ENCODE measurements at places on chromosomes 3 and 15.
A peak's percentile ranks its signal among the peaks of the same experiment; 100 is the strongest.

DNA sequence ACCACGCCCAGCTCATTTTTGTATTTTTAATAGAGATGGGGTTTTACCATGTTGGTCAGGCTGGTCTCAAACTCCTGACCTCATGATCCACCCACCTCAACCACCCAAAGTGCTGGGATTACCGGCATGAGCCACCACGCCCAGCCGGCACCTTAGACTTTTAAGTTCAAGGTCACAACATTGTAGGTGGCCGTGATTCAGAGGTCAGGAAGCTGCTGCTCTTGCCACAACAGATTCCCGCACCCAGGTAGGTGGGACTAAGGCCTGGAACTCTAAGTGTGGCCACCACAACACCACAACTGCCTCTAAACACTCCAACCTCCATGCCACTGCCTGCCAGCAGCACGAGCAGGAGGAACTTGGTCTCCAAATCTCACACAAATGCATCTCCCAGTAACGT is 196.8 kb downstream of the STT3B start:
- H3K27ac ChIP-seq, result no peak overlapping the region
- no peak for DNase-seq
- no peaks in the 10 kb centered on the region for H3K36me3 ChIP-seq
- H3K4me1 ChIP-seq, result no peaks in the 10 kb centered on the region

DNA sequence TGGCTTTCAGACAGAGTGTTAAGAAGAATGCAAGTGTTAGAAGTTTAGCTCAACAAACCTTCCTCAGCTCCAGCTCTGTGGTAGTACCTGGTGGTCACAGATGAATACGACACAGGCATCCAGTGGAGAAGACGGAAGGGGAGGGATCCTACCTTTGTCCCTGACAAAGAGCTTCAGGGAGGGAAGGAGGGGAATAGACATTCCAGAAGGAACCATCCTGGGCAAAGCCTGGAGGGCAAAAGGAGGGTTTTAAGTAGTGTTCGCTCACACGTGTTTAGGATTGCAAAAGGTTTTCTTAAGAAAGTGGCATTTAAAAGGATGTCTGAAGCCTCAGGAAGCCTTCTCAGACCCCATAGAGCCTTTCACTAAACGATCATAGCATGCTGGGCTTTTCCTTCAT is 2.8 kb downstream of the CHCHD4 start:
- H3K27me3 ChIP-seq, result no peaks in the 10 kb centered on the region
- H3K4me3 ChIP-seq, result no peak overlapping the region
- H3K4me1 ChIP-seq, result peaks cover 19% of the 10 kb centered on the region
- DNase-seq, result no peak

DNA sequence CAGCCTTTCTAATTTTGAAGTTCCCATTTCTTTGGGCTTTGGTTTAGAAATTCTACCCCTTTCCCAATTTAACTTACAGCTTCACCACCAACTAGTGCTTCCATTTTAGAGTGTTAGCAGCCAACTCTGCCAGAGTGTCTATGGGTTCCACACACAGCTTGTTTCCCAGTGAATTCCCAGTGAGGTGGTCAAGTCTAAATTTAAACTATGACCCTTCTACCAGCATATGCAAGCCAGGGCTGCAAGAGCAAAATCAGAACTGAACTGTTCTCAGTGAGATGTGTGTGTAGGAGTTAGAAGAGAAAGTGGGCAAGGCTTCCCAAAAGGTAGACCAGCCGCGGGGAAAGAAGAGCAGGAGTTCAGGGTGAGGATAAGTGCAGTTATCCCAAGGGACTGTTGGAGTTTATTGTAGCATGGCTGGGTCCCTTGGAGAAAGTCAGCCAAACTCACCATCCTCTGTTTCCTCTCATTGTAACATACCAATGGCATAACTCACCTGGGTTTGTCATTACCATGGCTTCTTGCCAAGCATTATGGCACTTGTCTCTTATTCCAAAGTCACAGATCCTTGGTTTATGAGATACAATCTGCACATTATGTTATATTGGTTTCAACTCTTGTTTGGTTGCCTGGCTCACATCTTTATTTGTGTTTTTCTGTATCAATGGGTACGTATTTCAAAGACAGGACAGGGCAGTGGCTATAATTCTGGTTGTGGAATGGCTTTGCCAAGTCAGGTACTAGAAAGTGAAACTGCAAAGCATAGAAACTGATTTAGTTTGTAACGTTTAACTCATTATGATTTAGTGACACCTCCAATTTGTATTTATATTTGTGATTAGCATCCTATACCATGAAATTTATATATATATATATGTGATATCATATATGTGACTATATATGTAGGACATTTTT is 130.2 kb upstream of the UMPS start:
- no peak overlapping the region for H3K27ac ChIP-seq
- no peaks in the 10 kb centered on the region for H3K27me3 ChIP-seq
- H3K4me1 ChIP-seq, result peaks cover 8% of the 10 kb centered on the region
- no peak overlapping the region for H3K4me3 ChIP-seq

- H3K4me3 ChIP-seq, result no peak overlapping the region
- peaks cover 2% of the 10 kb centered on the region for H3K27me3 ChIP-seq
- DNase-seq, result no peak
- no peaks in the 10 kb centered on the region for H3K4me1 ChIP-seq
- no peaks in the 10 kb centered on the region for H3K36me3 ChIP-seq
These were observed 21.8 kb upstream of the ERICH6 start for GRCh38 chr3:150725548-150725947.

- H3K27ac ChIP-seq, result no peak overlapping the region
- no peaks in the 10 kb centered on the region for H3K36me3 ChIP-seq
- no peak for DNase-seq
- H3K4me1 ChIP-seq, result no peaks in the 10 kb centered on the region
- no peaks in the 10 kb centered on the region for H3K27me3 ChIP-seq
- H3K4me3 ChIP-seq, result no peak overlapping the region
These were observed 238.8 kb upstream of the DPH6 start for GRCh38 chr15:35784745-35785144.

- H3K4me3 ChIP-seq, result no peak overlapping the region
- H3K4me1 ChIP-seq, result peaks cover 3% of the 10 kb centered on the region
- H3K36me3 ChIP-seq, result no peaks in the 10 kb centered on the region
- no peak overlapping the region for H3K27ac ChIP-seq
These were observed 146.3 kb upstream of the SOX2 start for GRCh38 chr3:181565416-181565815.

GRCh38 chr3:42814914-42815507 is 5.8 kb downstream of the ACKR2 start:
- H3K4me3 ChIP-seq, result no peak overlapping the region
- H3K27ac ChIP-seq, result no peak overlapping the region
- H3K36me3 ChIP-seq, result no peaks in the 10 kb centered on the region
- H3K4me1 ChIP-seq, result no peaks in the 10 kb centered on the region
- DNase-seq, result no peak

DNA sequence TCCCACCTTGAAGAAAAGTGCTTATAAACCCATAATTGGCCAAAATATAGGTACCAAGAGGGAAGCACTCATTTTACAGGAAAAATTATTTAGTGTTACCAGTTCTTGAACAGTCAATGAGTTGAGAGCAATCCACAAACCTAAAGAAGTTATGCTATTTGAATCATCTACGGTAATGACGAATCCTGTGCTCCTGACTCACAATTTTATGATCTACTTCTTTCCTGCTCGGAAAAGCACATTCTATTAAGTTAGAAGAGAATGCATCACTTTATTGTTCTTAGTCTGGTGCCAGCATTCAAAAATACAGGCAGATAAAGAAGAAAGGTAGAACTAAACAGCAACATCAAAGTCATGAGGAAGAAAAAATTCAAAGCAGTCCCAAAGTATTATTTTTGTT is 33.2 kb downstream of the CHRM5 start:
- H3K27ac ChIP-seq, result no peak overlapping the region
- H3K4me1 ChIP-seq, result no peaks in the 10 kb centered on the region
- DNase-seq, result no peak
- H3K36me3 ChIP-seq, result no peaks in the 10 kb centered on the region
- no peak overlapping the region for H3K4me3 ChIP-seq

DNA sequence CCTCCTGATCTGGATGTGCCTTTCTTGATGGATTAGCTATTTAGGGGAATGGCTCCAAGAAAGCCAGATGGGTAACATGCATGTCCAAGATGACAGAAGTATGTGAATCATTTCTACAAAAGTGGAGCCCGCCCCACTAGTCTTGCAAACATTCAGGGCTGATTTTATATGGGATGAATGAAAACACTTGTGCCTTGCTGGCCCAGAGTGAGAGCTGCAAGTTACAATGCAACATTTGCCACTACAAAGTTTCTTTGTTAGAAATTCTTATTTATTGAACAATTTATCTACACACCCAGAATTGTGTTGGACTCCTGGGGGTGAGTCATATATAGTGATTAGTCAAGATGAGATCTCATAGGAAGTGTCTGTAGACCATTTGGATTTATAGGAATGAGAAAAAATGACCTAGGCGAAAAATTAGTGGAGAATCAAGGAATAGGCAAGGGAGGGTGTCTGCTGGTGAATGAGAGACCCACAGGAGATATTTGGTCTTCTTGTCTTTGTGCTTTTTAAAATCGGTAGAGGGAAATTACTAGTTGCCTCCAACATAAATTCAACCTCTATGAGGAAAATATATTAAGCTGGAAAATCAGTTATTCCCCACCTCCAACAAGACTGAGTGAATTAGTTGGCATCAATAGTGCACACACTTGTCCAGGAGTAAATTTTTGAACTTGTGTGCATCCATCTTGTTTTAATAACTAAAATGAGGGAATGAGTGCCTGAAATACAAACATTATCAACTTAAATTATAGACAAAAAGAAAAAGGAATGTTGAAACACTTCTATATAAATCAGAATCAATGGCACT is 53.5 kb upstream of the DCBLD2 start:
- peaks cover 9% of the 10 kb centered on the region for H3K4me1 ChIP-seq
- peak; percentile 63 for DNase-seq
- H3K27ac ChIP-seq, result no peak overlapping the region

DNA sequence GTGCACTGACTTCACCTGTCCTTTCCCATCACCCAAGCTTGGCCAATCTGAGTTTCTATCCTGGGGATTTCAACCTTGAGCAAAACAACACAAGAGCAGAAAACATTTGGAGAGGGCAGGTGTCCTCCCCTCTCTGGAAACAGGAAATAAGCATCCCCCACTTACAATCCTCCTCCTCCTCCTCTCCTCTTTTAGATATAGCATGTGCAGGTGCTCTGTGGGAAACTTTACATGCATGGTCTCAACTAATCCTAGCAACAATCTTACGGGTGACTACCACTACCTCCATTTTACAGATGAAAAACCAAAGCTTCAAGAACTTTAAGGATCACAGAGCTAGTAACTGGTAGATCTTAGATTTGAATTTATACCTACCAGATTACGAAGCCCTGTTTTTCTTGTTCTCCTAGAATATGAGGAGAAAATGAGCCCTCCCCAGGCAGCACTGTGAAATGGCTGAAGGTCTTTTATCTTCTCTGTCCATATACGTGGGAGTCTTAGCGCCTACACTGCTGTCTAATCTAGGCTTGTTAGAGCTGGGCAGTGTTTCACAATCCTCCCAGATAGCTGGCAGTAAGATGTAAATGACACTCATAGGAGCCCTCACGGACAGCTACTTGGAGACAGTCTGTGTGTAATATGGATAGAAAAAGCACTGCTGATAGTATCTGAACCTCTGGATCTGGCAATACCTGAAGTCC is 301.2 kb upstream of the PROK2 start:
- H3K36me3 ChIP-seq, result no peaks in the 10 kb centered on the region
- no peaks in the 10 kb centered on the region for H3K4me1 ChIP-seq
- no peak overlapping the region for H3K27ac ChIP-seq
- H3K27me3 ChIP-seq, result peaks cover 19% of the 10 kb centered on the region

GRCh38 chr3:60366486-60366885 is 884.8 kb downstream of the FHIT start:
- H3K27ac ChIP-seq, result peak overlapping the region; percentile 3
- peak; percentile 33 for DNase-seq
- peaks cover 10% of the 10 kb centered on the region for H3K4me1 ChIP-seq
- no peaks in the 10 kb centered on the region for H3K36me3 ChIP-seq
